Activated CD4-positive, alpha-beta T cell treated with anti-CD3 and anti-CD28 coated beads for 4 hours (primary cell): ENCODE measurements at places on chromosomes 13 and 19.
A peak's percentile ranks its signal among the peaks of the same experiment; 100 is the strongest.

DNA sequence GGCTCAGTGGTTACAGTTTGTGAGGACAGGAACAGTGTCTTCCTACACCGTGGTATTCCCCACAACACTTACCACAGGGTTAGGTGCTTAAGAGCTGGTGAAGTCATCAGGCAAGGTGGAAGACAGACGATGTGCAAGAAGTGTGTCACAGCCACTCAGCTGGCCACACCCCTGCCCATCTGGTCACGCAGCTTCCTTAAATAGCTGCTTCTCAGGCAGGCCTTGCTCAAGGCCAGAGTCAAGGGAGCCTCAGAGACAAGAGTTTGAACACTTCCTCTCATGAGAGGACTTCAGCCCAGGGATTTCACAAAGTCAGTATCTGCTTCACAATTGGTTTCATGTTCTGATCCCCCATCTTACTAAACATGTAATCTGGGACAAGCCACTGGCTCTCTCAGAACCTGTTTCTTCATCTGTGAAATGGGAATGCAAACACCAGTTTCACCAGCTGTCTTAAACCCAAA is 80.3 kb upstream of the FRY start:
- DNase-seq, result no peak

DNA sequence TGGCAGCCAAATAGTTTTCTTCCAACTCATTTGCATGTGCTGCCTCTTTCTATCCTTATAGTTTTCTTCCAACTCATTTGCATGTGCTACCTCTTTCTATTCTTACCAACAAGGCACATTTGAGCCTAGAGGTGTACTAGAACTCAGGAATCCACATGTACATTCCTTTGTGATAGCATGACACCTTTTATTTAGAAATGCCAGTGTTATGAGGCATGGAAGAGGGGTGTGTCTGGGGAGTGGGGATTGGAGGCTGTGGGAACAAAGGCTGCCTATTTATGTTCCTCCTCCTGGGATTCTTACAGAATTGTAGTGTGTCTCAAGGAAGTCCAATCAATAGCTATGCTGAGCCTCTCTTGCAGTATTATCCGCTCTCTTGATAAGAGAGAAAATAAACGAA is 966.7 kb downstream of the PCDH17 start:
- DNase-seq, result no peak

DNA sequence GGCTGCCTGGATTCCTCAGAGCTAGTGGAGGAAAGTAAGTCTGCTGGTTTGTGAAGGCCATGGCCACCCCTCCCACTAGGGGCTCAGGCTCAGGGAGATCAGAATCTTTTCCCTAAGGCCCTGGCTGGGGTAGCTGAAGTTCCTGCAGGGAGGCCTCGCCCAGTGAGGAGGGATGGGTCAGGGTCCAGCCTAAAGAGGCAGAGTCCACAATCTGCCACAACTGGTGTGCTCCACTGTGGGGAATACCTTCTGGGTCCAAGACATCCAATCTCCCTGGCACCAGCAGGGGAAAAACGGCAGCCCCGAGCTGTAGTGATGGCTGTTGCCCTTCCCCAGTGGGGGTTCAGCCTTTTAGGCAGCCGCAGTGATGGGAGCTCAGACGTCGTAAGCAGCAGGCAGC is 23.2 kb downstream of the IGFL3 start:
- DNase-seq, result no peak

DNA sequence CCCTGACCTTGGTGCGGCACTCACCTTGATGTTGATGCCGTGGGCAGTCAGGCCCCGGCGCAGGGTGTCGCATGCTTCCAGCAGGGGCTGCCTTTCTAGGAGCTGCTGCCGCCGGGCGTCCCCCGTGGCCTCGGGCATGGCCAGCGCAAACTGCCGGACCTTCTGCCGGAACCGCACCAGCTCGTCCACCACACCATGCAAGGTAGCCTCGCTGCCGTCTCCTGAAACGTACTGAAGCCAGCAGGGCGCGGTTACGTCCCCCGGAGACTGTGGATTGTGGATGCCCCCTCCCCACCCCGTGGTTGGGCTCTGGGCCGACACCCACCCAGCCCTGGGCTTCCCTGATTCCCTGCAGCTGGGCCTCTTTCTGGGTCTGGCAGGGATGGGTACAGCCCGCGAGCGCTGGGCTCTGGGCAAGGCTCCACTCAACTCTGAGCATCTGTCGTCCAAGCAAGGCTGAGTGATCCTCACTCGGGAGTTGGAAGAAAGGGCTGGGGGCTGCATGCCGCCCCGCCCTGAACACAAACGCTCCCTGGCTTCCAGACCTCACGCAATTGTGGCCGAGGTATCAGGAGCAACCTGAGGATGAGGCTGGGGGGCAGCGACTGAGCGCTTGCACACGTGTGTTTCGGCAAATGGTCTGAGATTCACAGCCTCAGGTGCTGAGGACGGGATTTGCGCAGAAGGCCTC is 27.1 kb downstream of the NAXD start:
- DNase-seq, result no peak

DNA sequence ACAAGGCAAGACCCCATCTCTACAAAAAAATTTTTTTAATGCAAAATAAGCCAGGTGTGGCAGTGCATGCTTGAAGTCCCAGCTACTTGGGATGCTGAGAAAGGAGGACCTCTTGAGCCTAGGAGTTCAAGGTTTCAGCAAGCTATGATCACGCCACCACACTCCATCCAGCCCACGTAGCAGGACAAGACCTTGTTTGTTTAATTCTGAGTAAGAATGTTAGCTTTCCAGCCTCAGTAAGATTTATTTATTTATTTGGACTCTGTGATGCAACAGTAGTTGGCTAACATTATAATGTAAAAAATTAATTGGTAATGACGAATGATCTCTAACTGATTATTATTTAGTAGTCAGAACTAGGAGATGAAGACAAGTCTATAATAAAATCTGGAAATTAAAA is 23.3 kb downstream of the N4BP2L2 start:
- DNase-seq, result no peak

GRCh38 chr19:20397292-20397691 is 168.3 kb downstream of the ZNF737 start:
- no peak for DNase-seq

- DNase-seq, result no peak
These were observed 30.3 kb upstream of the RNF113B start for GRCh38 chr13:98207416-98207815.

DNA sequence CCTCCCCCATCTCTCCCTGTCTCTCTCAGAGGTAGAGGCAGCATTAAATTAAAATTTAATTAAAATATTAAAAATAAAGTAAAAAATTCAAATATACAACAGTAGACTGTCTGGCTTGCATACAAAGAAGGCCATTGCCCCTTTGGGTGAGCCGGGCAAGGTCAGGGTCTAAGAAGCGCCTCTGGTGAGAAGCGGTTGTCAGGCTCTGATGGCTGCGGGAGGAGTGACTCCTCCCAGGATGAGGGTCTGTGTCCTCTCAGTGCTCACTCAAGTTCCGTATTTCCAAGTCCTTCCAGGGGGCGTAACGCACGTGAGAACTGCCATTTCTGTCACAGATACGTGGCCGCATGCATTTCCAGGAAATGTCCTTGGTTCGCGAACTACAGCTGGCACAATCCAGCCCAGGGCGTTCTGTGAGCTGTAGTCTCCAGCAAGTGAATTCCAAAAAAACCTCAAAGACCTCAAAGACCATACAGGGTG is 737 bp upstream of the ZNF181 start:
- no peak for DNase-seq

DNA sequence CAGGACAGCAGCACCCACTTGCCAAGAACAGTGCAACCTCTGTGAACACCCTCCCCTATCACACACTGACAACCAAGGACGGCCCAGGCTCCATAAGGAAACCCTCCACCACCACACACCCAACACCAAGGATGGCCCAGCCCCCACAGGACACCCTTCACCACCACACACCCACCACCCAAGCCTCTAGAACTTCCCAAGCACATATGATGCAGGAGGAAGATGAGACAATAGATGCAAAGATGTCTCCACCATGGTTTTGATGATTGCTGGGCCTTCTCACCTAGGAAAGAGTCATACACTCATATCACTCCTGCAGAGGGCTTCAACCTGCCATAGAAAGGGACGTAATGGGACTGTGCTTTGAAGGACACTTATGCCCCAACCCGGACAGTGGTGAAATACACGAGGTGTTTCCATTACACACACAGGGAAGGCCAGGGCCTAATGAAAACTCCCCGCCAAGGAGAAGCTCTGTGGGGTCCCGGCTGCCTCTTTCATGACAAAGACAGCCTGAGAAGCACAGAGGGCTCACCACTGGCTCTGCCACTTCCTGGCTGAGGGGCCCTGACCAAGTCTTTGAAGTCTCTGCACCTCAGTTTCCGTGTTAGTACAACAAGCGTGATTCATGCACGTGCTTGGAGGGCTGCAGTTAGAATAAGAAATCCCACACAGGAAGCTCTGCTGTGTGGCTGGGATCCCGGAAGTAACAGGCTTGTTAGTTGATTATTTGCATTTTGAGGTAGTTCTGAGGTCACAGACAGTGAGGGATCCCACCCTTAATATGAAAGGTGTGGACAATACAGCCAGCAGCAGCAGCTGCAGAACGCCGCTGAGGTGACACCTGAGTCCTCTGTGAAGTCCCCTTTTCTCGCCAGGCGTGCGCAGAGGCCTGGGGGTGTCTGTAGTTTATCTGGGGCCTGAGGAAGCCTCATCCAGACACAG is 61.9 kb upstream of the ATP12A start:
- peak; percentile 26 for DNase-seq
